ENCODE measurements at places on chromosomes 16 and 17.

DNA sequence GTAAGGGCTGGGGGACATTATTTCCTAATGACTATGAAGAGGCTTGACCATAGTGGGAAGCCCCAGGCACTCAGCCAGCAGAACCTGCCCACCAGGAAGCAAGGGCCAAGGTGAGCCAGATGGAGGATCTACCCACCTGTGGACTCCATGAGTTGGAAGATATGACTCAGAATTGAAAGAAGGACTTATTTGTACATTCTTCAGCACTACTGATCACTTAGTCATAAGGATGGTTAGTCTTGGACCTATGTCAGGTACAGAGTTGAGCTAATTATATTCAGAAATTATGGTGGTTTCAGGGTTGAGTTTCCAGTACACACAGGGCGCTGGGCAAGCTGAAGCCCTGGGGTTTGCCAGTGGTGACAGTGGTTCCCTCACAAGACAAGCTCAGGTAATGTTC lies 24.0 kb upstream of the GRIN2A start:
- no peak for DNase-seq

GRCh38 chr17:48351911-48352332 lies 78.1 kb downstream of the SKAP1 start:
- DNase-seq, result peak; percentile 7

GRCh38 chr16:53085369-53085843 lies 30.6 kb downstream of the CHD9 start:
- peak; percentile 64 for DNase-seq

- no peak for DNase-seq
These were observed 102.5 kb downstream of the RBFOX3 start for GRCh38 chr17:79508291-79508716.

- no peak for DNase-seq
These were observed 33.3 kb downstream of the PECAM1 start for GRCh38 chr17:64357191-64357981.

DNA sequence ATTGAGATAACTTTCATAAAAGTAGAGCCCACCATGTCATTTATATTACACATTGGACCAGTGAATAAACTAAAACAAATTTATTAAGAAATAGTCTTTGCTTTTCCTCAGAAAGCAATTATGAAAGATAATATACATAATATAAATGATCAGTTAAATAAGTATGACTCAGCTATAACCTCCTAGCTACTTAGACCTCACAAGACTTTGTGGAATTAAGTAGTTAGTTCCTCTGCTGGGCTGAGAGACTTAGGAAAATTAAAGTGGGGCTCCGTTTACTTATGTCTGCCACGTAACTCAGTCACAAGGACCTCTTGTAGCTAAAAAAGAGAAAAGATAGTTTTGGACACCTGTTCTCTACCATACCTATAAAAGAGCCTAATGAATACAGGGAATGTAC lies 76.9 kb downstream of the MRTFB start:
- DNase-seq, result no peak

All from NCI-H1105 (cell line).